ENCODE measurements at places on chromosomes 4 and X.

GRCh38 chr4:126614356-126614855, 1018.4 kb upstream of the INTU start:
- no peak for DNase-seq

GRCh38 chrX:19744231-19744630, 143.2 kb downstream of the SH3KBP1 start:
- no peak for DNase-seq

DNA sequence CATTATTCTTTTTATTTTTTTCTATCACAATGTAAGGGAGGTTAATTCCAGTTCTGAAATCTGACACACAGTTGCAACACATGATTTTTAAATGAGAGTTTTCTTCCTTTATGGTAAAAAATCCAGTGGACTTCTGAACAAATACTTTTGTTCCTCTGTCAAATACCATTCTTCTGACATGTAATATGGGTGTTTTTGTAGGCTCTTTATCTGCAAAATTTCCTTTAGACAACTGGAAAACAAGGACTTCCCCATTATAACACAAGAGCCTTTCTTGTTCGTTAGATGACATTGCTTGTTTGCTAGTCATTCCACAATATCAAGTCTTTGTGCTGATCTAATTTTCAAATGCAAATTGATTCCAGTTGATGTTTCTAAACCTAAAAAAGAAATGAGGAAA, 7.7 kb downstream of the FANCB start:
- DNase-seq: peak; percentile 32

- no peak for DNase-seq
These were observed 27.2 kb downstream of the PLS3 start for GRCh38 chrX:115588179-115588578.

DNA sequence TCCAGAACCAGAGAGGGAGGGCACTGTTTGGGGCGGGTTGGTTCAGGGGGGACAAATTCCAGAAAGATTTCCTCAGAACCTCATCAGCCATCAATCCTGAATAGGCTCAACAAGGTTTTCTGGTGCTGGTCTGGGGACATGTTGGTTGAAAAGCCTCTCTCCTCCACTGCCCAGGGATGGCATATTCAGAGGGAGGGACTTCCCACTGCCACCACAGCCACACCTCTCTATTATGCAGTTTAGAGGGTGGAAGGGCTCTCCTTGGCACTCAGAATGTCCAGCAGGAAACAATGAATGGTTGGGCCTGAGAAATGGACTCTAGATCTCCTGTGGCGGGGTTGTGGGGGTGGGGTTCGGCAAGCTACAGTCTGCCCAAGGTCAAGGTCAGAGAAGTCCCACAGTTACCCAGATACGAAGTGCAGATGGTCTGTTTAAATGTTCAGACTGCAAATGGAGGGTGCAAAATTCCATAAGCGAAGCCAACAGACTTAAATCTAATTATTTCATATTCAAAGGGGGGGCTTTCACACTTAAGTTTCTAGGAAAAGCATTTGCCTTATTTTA, 70.7 kb downstream of the LEF1 start:
- no peak for DNase-seq

DNA sequence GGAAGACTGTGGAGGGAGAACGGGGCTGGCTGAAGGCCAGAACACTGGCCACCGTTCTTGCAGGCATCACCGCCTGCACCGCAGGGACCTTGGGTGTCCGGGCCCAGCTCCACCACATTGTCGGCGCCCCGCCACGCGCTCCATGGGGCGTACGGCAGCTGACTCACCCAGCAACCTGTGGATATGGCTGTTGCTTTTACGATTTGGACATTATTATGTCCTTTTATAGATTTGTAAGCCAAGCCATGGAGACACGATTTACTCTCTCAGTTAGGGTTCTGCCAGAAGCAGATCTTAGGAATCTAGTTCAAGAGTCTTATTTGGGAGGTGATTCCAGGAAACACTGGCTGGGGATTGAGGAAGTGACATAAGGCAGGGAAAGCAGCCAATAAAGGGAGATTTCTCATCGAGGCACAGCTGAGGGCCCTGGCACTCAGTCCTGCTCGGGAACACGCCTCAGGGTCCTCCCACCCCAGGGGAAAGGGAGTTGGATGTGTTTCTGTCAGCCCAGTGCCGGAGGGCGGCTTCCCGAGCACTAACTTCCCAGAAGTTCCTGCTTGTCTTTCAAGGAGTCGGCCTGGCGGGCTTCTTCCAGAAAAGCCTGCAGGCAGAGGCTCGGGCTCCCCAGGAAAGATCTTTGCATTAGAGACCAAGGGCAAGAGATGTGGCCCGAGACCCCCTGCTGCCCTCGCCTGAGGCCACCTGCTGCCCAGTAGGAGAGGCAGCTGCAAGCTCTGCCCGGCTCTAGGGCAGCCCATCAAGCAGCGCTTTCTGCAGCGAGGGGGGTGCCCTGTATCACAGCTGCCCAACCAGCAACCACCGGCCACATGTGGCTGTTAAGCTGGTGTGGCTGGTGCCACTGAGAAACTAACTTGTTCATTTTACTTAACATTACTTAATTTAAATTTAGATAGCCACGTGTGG, 52.9 kb downstream of the CRMP1 start:
- peak; percentile 45 for DNase-seq

DNA sequence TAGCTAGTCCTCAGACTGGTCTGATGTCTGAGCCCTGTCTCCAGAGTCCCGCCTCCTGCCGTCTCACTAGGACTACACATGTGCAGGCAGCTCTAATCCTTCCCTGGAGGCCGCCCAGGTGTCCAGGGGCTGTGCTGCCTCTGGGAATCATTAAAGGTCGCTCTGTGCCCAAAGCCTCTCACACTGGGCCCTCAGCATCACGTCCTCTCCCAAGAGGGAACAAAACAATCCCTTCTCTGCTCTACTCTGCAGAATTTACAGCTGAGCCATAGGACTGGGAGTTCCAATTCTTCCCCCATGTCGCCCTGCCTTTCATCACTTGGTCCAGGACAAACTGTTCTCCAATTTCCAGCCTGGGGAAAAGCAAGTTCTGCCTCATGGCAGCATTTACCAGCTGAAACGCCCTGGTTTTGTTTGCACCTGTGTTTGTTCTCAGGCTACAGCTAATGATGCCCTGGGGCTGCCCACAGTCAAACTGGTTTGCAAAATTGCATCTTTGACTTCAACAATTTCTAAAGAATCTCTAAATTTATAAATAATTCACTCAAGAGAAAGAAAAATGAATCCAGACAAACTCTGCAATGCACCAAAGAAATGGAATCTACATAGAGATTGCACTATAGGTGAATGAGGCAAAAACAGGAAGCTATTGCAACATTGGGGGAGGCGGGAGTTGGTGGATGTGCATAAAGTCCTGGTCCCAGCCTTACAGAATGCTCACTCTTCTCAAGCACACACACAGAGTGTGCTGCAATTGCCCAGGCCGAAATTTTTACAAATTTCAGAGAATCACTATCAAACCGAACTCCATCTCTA, 7.2 kb upstream of the MRFAP1 start:
- DNase-seq: peak; percentile 73

GRCh38 chr4:110292994-110293744, 94.8 kb upstream of the ELOVL6 start:
- DNase-seq: no peak

DNA sequence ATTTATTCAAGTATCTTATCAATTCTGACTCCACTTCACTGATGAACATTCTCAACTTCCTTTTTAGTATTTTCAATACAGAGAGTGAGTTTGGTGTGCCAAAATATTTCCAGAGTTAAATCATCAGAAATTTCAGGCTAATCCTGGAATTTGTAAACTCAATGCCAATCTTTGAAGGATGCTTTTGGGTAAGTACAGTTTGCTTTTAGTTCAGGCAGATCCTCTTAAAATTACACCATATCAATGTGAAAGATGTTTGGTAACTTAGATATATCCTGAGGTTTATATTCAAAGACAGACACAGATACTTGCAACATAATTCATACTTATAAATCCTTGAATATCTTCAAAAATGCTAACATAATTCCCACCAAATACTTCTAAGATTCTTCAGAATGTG, 76.0 kb upstream of the FAM47B start:
- peak; percentile 55 for DNase-seq

DNA sequence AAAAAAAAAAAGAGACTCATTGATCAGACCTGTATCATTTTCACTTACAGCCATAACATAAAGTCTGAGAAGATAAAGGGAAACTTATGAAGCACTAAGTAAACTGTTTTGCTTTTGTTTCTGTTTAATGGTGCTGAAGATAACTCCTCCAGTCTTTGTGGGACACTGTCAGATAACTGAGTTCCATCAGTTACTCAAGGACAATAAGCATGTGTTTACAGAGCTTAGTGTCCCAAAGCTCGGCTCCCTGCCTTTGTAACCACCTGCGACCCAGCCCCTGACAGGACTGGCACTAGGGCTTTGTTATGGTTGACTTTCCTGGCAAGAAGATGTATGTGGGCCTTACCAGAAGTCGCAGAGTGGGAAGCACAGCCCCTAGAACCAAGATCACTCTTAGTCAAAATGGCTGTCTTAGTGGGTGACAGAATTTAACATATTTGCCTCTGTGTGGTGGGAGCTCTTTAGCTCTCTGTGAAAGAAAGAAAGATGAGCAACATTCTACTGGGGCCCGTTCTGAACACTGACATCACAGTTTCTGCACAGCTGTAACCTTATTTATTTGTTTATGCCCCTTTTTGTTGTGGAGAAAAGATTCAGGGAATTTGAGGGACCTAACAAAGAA, 68.1 kb downstream of the FNIP2 start:
- DNase-seq: no peak

GRCh38 chr4:41303372-41304118, 46.8 kb downstream of the UCHL1 start:
- no peak for DNase-seq

DNA sequence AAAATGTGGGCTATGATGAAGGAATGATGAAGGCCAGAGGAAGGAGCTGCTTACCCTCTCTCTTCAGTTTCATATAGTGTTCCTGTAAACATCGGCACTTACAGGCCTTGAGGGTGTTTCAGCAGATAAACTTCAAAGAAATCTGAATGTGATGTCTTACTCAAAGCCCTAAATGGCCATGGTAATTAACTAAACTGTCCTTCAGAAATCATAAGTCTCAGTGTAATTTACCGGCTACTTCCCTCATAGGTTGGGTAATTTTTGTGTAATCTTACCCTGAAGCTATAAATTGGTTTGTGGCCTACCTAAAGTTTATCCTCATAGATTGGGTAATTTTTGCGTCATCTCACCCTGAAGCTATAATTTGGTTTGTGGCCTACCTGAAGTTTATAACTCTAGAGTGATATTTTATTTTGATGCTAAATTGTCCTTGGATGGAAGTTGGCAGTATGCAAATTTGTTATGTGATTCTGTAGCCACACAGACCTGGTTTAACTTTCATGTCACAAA, 2700.3 kb downstream of the ARAP2 start:
- no peak for DNase-seq

- peak; percentile 37 for DNase-seq
These were observed at the start of gene SNCA for GRCh38 chr4:89836897-89837384. SNCA (minus strand) TSS chr4:89837161; CDS start chr4:89835667, 1,494 bp downstream.

DNA sequence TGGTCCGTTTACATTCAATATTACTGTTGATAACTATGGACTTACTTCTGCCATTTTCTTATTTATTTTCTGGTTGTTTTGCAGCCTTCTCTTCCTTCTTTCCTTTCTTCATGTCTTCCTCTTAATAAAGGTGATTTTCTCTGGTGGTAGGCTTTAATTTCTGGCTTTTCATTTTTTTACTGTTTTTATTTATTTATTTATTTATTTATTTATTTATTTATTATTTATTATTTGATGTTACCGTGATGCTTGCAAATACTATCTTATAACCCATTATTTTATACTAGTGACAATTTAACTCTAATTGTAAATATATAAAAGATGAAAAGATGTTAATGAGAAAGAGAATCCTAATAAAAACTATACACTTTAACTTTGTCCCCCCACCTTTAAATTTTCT, 112.8 kb downstream of the SPIN3 start:
- DNase-seq: no peak

- no peak for DNase-seq
These were observed 92.8 kb upstream of the UCP1 start for GRCh38 chr4:140661550-140661949.

DNA sequence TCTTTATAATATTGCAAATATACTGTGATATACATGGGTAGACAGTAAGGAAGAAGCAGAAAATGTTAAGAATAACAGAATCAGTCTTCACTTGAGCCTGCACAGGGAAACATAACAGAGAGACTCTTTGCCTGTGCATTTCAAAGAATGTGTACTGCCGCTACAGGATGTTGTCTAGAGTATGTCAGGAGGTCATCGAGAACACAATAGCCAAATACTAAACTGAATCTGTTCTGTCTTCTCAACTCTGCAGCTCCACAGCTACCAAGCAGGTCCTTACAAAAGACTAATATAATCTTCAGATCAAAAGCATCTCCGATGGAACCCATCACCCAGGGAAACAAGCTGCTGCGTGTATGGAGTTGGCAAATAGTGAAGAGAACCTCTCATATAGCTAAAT, 471.5 kb downstream of the PCDH10 start:
- no peak for DNase-seq

DNA sequence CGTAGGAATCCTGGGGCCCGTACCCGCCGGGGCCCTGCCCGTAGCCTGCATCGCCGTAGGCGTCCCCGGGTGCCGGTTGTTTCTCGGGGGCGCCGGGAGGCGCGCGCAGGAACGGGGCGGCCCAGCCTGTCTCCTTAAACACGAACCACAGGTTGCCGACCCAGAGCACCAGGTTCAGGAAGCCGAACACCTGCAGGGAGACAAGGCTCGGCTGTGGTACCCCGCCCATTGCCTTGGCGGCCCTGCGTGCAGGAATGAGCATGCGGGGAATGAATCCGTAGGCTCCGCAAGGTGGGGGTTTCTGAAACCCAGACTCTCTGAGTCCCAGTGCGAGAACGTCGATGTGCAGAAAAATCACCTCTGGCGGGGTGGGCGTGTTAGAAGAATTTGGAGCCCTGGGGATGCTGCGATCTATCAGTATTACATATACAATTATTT, 5.4 kb upstream of the PRICKLE3 start:
- no peak for DNase-seq

DNA sequence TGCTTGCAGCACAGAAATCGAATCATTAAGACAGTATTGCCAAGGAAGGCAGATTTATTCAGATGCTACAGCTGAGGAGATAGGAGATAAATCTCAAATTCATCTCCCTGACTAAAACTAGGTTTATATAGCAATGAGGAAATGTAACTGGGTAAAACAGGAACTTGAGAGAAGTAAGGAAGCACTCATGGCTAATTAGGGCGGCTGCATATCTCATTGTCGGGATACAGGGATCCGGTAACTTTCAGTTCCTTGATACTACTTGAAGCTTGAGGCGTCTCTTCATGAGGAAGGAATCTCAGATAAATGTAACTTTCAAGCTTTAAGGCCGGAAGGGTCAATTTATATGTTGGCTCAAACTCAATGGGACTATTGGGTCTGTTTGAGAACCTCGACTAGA, 129.2 kb upstream of the WDR1 start:
- no peak for DNase-seq

GRCh38 chrX:32576885-32577284, 634.5 kb downstream of the DMD start:
- DNase-seq: no peak

GRCh38 chr4:149964001-149964796, 114.0 kb upstream of the DCLK2 start:
- no peak for DNase-seq

DNA sequence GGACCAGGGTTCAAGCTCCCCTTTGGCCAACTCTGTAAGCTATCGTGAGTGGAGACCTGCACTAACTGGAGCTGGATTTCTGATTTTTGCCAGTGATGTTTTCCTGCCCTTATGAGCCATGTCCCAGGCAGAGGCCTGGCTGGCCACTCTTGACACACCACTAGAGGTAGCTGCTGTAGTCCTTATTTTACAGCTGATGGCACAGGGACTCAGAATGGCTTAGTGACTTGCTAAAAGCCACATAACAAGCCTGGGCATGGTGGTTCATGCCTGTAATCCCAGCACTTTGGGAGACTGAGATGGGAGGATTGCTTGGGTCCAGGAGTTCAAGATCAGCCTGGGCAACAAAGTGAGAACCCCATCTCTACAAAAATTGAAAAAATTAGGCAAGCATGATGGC, 33.4 kb downstream of the CYTL1 start:
- DNase-seq: no peak
